ENCODE measurements at places on chromosomes 11 and 22.

DNA sequence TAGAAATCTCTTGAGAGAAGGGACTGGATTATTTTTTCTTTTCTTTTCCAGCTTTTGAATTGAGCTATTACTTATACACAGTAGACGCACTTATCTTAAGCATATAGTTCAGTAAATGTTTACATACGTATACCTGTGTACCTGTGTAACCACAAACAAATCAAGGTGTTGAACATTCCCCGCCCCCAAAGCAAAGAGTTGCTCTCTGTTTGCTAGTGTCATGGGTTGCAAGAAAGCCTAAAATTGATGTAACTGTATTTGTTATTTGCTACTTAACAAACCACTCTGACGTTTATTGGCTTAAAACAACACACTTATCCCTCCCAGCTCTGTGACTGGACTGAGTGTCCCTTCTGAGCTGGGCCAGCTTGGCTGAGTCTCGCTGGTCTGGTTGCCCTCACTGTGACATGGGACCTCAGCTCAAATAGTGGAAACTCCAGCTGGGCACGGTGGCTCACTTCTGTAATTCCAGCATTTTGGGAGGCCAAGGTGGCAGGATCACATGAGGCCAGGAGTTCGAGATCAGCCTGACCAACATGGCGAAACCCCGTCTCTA is 25.4 kb upstream of the CABP2 start:
- DNase-seq: no peak

DNA sequence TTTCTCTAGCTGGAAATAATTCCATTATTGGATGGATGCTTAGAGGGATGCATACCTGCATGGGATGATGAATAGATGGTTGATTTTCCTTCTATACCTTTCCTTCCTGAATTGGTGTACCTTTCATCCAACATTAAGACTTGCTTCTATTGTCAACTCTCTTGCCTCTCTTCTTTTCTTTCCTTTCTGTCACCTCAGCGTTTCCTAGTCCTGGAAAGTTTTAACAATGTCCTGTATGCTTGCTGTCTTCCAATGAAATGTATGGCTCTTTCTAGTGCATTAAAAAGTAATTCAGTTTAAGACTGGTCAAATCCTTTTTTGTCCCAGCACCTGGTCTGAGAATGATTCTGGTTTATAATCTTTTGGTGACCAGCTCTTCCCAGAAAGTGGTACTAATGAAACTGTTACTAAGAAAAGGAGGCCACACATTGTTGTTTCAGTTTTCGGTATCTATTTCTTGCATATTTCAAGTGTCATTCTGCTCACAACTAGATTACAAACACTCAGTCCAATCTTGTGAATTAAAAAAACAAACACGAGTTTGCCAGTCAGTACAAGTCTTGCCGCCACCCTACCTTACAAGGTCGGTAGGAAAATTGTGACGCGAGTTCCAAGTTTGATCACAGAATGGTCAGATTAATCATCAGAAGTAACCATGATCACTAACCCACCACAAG is 8.0 kb downstream of the POU2AF1 start:
- no peak for DNase-seq

- no peak for DNase-seq
Observed at GRCh38 chr22:21449531-21450319, 17.5 kb upstream of the TMEM191C start.

- no peak for DNase-seq
Observed at GRCh38 chr11:34339149-34340064, 18.4 kb downstream of the ABTB2 start.

- no peak for DNase-seq
Observed at GRCh38 chr11:19934828-19935259, 222.2 kb downstream of the NAV2 start.

- no peak for DNase-seq
Observed at GRCh38 chr11:61484541-61484940, 24.0 kb upstream of the LRRC10B start.

- DNase-seq: peak; percentile 50
Observed at GRCh38 chr22:41762980-41763779, 37.3 kb upstream of the CCDC134 start.

- DNase-seq: no peak
Observed at GRCh38 chr11:22583963-22584492, 41.6 kb downstream of the FANCF start.

DNA sequence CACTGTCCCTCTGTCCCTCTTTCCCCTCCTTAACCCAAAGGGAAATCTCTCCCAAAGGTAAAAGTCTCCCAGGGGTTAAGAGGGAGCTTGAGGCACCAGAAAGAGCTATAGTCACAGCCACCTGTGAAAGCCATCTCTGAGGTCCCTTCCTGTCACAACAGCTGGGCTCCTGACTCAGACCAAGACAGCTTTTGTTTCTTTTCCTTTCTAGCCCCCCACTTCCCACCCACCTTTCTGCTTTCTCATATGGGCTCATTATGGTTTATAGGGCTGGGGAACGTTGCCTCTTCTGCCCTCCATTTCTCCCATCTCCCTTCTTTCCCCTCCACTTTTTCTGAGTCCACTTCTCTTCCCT is 19.1 kb downstream of the MIF start:
- DNase-seq: no peak

DNA sequence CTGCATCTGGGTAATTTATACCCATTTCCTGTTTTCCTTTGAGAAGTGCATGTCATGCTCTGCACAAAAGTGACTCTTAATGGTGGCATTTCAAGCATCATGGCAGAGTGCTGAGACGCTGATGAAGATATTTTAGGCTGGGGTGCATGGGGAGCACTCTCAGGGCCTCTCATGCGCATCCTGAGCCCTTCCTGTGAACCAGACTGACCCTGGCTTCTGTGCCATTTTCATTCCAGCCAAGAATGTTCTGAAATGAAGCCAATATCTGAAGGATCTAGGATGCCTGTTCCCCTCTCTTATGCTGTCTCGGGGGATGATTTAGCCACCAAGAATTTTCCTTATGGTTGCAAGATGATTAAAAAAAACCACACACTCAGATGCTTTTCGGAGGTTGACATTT is 61.5 kb downstream of the MIAT start:
- no peak for DNase-seq

DNA sequence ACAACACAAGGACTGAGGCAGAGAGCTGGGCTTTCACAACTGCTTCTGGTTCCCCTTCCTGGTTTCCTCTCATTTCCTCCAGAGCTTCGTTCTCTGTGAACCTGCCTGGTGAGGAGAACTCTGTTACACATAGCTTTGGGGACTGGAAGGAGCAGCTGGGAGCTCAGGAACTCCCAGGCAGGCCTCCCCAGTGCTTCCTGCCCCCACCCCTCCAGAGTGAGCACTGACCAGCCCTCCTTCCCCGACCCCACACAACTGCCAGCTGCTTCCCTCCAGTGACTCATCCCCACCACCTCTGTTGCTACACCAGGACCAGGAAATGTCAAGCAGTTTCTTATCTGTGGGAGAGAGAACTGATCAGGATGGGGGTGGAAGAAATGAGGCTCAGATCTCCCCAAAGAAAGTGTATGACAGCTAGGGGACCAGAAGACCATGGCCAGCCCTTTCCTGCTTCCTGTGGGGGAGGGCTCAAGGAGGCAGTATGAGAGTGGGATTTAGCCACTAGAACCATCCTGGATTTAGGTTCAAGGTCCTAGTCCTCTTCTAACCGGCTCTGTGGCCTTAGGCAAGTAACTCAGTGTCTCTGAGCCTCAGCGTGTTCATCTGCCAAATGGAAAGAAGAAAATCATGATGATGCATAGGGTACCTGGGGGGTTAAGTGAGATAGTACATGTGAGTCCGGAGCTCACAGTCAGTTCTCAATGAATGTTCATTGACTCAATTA is 4.5 kb upstream of the TP53I11 start:
- DNase-seq: no peak

- DNase-seq: no peak
Observed at GRCh38 chr11:99682646-99683045, 661.9 kb downstream of the CNTN5 start.

- DNase-seq: no peak
Observed at GRCh38 chr11:46874586-46874985, 28.5 kb upstream of the CKAP5 start.

DNA sequence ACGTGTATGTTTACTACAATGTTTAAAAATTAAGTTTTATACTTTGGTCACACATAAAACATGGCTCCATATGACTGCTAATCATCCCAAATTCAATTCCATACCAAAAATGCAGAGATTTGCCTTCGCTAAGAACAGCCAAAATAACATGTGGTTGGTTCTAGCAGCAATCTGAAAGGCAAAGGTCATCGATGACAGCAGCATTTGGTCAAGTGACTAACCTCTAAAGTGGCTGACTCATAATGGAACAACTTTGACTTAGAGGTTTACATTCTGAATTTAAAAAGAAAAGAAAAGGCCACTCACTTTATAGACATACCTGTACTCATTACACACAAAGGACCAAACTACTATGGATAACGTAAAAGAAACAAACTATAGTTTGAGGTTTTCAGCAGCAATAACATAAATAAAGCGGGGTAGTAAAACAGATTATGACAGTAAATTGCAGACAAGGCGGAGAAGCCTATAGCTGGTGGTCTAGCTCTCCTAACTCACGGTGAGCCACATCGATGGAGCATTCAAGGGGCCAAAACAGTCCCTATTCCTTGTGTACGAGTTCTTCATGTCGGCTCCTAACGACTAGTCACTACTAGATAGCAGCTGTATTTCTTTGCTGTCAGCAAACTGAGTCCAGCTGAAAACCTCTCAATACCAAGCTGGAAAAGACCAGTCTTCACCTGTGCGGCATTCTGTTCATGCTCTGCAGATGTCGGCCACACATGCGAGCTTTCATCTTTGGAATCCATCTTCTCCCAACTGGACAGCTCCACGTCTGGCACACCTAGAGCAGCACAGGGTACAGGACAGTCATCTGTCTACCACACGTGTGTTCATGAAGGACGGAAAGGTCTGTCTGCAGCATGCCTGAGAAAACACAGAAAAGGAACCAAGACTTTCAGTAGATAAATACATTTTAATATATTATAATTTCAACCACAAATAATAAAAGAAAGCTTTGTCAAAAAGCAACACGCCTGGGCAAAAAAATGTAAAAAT is 42.1 kb downstream of the PRDM10 start:
- no peak for DNase-seq

DNA sequence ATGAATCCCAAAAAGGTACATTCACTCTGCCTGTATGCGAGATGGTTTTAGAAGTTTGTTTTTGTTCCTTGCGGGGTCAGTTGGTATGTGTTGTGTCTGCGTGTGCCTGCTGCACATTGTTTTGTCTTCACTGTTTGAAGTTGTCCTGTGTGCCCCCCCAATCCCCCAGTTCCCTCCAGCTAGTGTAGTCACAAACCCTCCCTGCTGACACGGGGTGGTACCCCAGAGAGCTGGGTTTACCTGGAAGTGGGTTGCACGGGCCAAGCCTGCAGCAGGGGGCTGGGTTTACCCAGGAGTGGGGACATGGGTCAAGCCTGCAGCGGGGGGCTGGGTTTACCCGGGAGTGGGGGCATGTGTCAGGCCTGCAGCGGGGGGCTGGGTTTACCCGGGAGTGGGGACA is 22.2 kb downstream of the CTTN start:
- DNase-seq: no peak

DNA sequence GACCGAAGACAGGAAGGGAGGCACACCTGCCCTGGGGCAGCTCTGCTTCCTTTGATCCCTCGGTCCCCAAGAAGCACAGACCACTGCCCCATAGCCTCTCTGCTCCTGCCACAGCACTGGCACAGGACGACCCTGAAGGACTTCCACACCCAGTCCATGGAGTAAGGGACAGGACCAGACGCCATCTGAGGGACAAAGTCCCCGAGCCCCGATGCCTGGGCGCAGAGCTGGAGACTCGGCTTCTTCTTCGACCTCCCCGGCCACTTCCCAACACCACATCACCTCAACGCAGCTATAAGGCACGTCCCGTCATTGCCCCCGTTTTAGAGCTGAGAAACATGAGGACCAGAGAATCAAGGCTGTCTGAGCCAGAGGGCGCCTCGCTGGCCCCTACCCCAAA is 310.5 kb downstream of the BRD1 start:
- DNase-seq: no peak

DNA sequence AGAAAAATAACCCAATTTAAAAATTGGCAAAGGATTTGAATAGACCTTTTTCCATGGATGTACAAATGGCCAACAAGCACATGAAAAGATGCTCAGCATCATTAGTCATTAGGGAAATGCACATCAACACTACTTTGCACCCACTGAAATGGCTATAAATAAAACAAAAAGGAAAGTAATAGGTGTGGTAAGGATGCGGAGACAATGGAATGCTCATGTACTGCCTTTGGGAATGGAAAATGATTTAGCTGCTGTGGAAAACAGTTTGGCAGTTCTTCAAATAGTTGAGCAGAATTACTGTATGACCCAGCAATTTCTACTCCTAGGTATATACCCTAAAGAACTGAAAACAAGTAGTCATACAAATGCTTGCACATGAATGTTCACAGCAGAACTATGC is 37.4 kb downstream of the LARGE2 start:
- no peak for DNase-seq

- DNase-seq: no peak
Observed at GRCh38 chr22:49091451-49091850, 736.2 kb downstream of the BRD1 start.

DNA sequence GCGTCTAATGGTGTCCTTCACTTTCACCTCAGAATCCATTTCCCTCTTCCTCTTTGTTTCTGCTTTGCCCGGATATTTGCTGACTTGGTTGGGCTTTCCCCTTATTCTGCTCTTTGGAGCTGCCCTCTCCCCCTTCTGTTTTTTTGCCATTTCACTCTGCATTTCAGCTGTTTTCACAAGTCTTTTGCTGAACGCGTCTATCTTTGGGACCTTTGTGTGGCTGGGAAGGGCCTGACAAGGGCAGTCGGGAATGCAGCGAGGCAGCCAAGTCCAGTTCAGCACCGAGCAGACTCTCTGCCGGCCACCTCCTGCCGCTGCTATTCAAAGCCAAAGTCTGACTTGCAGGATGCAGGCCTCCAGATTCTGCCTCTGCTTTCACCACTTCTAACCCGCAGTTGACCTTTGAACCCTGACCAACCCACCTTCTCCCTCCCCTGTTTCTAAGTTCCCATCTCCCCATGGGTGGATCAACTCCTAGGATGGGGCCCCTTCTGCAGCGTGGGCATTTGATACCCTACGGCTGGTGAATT is 38.2 kb downstream of the FEZ1 start:
- peak; percentile 72 for DNase-seq

- no peak for DNase-seq
Observed at GRCh38 chr11:121212536-121213361, 79.8 kb upstream of the SC5D start.

GRCh38 chr11:36501236-36501635 is 8.8 kb downstream of the TRAF6 start:
- no peak for DNase-seq

- DNase-seq: no peak
Observed at GRCh38 chr11:72224564-72225410, at the start of gene INPPL1. Gene INPPL1, plus strand, starts transcription at chr11:72224767. Its CDS starts 218 bp downstream, at chr11:72224985.

- peak; percentile 71 for DNase-seq
Observed at GRCh38 chr11:46315033-46315738, 32.1 kb upstream of the DGKZ start.

- DNase-seq: no peak
Observed at GRCh38 chr11:132161403-132162078, 791.1 kb downstream of the NTM start.

- DNase-seq: peak; percentile 65
Observed at GRCh38 chr11:68998390-68998911, 14.6 kb downstream of the MRGPRF start.

All from cerebellar cortex (tissue), 1 donor.